Natural killer cell treated with Interleukin-12 subunit alpha and Interleukin-12 subunit beta and Interleukin-15 and Interleukin-18, amount 100 ng/mL, for 72 hours (primary cell): ENCODE measurements at places on chromosomes 12 and 14. TPM values are rescaled to one million over a fixed set of nuclear protein-coding genes. Genes with fewer than 3 reads are reported as not detected.
A peak's percentile ranks its signal among the peaks of the same experiment; 100 is the strongest.

Gene AICDA
- not detected for total RNA-seq

GRCh38 chr12:96294831-96295230, 100.7 kb downstream of the ELK3 start:
- no peak for DNase-seq

- DNase-seq = no peak
These were observed 135.9 kb downstream of the DUSP6 start for GRCh38 chr12:89216211-89216952.

GRCh38 chr12:107760809-107761501, at the start of gene PRDM4:
TSS of gene PRDM4 (minus strand) at chr12:107761137. CDS start at chr12:107760515, 622 bp downstream.
- peak; percentile 96 for DNase-seq

Gene CCDC196
- not detected for total RNA-seq

- DNase-seq = no peak
These were observed 21.9 kb upstream of the ZFP36L1 start for GRCh38 chr14:68814539-68815297.

DNA sequence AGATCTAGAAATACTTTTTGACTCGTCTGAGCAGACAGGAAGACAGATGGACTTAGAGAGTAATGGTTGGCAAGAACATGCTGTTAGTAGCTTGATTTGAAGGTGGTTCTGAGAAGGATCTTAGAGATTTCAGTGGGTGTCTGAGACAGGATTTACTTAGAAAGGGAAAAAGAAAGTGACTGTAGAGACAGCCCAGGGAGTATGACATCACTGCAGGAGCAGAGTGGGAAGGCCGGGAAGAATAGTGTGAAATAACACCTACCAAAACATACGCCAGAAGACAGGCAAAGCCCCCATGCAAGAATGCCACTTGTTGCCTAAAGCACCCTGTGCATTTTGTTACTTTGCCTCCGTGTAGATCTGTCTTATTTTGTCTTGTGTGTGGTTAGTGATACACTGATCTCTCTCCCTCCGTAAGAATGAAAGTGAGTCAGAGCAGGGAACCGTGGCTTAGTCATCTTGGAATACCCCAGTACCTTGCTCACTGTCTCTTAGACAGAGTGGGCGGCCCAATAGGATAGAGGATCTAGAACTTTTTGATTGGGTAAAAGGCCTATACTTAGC, 161.3 kb upstream of the IFNG-AS1 start:
- no peak for DNase-seq

DNA sequence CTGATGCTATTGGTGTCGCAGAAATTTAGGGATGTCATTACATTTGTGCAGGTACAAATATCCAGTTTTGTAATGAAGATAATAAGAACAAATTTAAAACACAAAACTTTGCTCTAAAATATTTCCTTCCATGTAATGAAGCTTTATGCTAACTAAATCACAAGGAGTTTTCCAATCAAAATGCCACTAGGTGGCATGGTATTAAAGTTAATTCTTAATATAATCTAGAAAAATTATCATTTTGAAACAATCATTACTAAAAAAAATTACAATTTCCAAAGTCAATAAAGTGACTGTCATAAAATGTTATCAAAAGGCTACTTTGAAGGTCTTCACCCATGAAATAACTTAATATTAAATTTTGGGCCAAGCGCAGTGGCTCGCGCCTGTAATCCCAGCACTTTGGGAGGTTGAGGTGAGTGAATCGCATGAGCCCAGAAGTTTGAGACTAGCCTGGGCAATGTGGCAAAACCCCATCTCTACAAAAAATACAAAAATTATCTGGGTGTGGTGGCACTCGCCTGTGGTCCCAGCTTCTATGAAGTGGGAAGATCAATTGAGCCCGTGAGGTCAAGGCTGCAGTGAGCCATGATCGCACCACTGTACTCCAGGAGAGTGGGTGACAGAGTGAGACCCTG, 77.4 kb downstream of the KIF21A start:
- DNase-seq = no peak
